ENCODE measurements at places on chromosomes 1 and 21. TPM values are rescaled to one million over a fixed set of nuclear protein-coding genes. Genes with fewer than 3 reads are reported as not detected.
A peak's percentile ranks its signal among the peaks of the same experiment; 100 is the strongest.

- H3K4me1 ChIP-seq, result no peaks in the 10 kb centered on the region
- no peak overlapping the region for H3K27ac ChIP-seq
- no peaks in the 10 kb centered on the region for H3K36me3 ChIP-seq
- H3K27me3 ChIP-seq, result peaks cover 64% of the 10 kb centered on the region
These were observed 152.5 kb upstream of the KCND3 start for GRCh38 chr1:112141923-112142322.

- H3K4me1 ChIP-seq, result peaks cover 5% of the 10 kb centered on the region
- no peak overlapping the region for H3K4me3 ChIP-seq
- peak; percentile 81 for DNase-seq
- H3K36me3 ChIP-seq, result no peaks in the 10 kb centered on the region
These were observed 226.6 kb upstream of the ZRANB2 start for GRCh38 chr1:71307451-71307850.

CHI3L1 gene
- total RNA-seq, result not detected

ZNHIT6 gene
- 31.5 TPM for total RNA-seq

DNA sequence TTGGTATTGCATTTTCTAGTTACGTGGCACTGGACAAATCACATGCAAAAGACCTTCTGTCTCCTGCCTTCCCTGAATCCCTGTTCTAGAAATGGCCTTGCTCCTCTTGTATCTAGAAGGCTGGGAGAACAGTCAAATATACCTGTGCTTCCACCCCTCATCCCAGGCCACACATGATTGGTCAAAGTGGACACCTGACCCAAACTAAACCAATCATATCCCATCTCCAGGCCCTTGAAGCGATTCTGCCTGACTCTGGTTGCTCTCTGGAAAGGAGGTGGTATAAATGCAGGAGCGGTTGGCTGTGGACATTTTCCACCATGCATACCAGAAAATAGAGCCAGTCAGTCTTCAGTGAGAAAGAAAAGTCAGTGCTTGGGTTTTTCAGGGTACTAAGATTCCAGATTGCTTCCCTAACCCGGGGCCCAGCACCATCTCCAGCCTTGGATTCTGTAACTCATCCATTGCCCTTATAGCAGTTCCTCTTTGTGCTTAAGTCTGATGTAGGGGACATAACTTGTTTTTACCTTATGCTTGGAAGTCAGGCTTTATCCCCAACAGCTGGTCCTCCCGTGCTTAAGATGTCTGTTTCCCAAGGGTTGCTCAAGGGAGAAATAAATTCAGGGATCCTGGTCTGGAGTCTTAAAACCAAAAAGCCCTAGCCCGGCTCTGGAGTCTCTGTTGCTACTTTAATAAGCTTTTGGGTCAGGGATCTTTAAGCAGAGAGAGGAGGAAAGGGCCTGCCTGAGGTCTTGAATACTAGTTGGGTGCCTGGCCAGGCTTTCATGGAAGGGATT, 7.7 kb upstream of the PHC2 start:
- H3K27ac ChIP-seq, result no peak overlapping the region
- H3K4me1 ChIP-seq, result peaks cover 55% of the 10 kb centered on the region
- no peak for DNase-seq
- H3K27me3 ChIP-seq, result no peaks in the 10 kb centered on the region
- H3K4me3 ChIP-seq, result no peak overlapping the region

PRSS38 gene
- total RNA-seq, result not detected

DNAH14 gene
- 9.9 TPM for total RNA-seq

DNA sequence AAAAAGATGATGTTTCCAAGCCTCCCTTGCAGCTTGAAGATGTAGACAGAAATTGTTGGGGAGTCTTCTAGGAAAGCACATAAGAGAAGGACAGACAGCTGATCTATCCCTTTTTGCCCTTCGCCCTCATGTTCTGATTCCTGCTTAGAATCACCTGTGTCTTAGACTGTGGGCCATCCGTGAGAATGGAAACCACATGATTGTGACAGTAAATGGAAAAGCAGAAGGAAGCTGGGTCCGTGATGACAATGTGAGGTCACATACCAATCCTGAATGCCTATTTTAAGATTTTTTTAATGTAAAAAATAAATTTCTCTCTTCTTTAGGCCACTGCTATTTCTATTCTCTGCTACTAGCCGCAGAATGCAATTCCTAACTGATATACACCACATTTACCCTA, 67.7 kb upstream of the C1orf87 start:
- H3K27ac ChIP-seq, result no peak overlapping the region
- no peak overlapping the region for H3K4me3 ChIP-seq
- H3K27me3 ChIP-seq, result no peaks in the 10 kb centered on the region
- no peaks in the 10 kb centered on the region for H3K4me1 ChIP-seq
- DNase-seq, result no peak

GRCh38 chr1:98637316-98637715, 24.2 kb upstream of the SNX7 start:
- H3K27me3 ChIP-seq, result no peaks in the 10 kb centered on the region
- H3K4me1 ChIP-seq, result no peaks in the 10 kb centered on the region
- no peak overlapping the region for H3K4me3 ChIP-seq
- no peak for DNase-seq
- no peak overlapping the region for H3K27ac ChIP-seq

GRCh38 chr21:27776925-27777553, 810.2 kb upstream of the ADAMTS5 start:
- no peak overlapping the region for H3K27ac ChIP-seq
- H3K27me3 ChIP-seq, result no peaks in the 10 kb centered on the region
- no peaks in the 10 kb centered on the region for H3K4me1 ChIP-seq
- DNase-seq, result peak; percentile 3
- H3K36me3 ChIP-seq, result no peaks in the 10 kb centered on the region
- no peak overlapping the region for H3K4me3 ChIP-seq

PCBP3 gene
- total RNA-seq, result 25.6 TPM

- no peak for DNase-seq
- no peaks in the 10 kb centered on the region for H3K36me3 ChIP-seq
- no peak overlapping the region for H3K27ac ChIP-seq
- no peak overlapping the region for H3K4me3 ChIP-seq
These were observed 792.8 kb downstream of the ADGRL2 start for GRCh38 chr1:82593561-82593960.

DNA sequence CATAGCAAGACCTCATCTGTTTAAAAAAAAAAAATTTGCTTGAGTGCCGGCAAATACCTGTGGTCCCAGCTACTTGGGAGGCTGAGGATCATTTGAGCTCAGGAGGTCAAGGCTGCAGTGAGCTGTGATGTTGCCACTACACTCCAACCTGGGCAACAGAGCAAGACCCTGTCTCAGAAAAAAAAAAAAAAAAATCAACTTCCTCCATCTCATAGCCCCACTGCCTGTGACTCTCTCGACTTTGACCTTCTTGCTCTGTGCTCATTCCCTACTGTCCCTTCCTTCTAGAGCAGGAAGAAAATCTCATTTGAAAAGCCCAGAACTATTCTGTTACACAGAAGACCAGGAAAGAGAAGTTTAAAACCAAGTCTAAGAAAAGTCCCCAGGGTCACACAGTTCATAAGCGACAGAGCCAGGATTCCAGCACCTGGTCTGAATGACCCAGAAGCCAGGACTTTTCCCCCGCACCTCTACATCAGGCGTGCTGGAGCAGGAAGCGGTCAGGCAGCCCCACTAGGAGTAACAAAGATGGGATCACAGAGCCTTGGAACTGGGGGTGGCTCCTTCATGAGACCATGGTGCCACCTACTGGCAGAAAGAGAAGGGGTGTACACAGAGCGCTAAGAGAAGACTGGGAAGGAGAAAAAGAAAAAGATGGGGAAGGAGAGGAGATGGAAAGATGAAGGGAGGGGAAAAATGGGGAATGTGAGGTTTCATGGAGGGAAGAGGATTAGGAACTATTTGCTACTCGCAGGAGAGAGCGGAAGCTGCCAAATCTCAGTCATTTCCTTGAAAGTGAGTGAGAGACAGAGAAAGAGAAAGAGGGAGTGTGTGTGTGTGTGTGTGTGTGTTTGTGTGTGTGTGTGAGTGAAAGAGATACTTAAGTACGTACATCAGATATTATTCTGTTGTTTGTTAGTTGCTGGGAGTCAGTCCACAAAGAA, 3.1 kb upstream of the P3R3URF start:
- H3K4me3 ChIP-seq, result no peak overlapping the region
- H3K4me1 ChIP-seq, result peaks cover 22% of the 10 kb centered on the region
- peak; percentile 90 for DNase-seq
- no peaks in the 10 kb centered on the region for H3K36me3 ChIP-seq
- no peaks in the 10 kb centered on the region for H3K27me3 ChIP-seq

- H3K27ac ChIP-seq, result peak overlapping the region; percentile 66
- H3K4me1 ChIP-seq, result peaks cover 41% of the 10 kb centered on the region
- no peaks in the 10 kb centered on the region for H3K27me3 ChIP-seq
- DNase-seq, result no peak
- H3K4me3 ChIP-seq, result no peak overlapping the region
These were observed 3.7 kb downstream of the C1orf226 start for GRCh38 chr1:162385280-162385623.
